ENCODE measurements at places on chromosomes 16 and 17. TPM values are rescaled to one million over a fixed set of nuclear protein-coding genes. Genes with fewer than 3 reads are reported as not detected.
A peak's percentile ranks its signal among the peaks of the same experiment; 100 is the strongest.

GRCh38 chr16:84518804-84519341, 14.4 kb upstream of the MEAK7 start:
- H3K27ac ChIP-seq, result no peak overlapping the region
- H3K4me1 ChIP-seq, result no peaks in the 10 kb centered on the region
- DNase-seq, result no peak
- no peak overlapping the region for H3K4me3 ChIP-seq

DNA sequence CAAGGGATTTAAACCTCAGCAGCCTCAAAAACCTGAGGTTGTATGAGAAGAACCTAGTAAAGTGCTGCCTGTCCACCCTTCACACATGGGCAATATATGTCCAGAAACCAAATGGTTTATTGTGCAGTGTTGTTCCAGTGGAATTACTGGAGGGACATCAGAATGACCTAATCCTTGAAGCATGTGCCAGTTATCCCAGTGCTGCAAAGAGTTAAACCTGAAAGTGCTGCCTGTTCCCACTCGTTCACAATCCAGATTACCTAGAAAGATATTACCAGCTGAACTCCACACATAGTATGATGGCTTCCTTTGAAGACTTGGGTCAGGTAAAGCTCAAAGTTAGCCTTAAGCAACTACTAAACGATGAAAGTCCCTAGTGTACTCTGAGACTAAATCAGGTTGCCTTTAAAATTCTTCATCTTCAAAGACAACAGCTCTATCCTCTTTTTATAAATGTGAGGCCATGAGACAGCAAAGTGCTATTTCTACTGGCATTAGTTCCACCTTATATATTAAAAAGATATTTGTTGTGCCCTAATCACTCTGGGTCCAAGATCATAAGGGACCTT, 133.1 kb downstream of the SNX11 start:
- no peak overlapping the region for H3K4me3 ChIP-seq
- peak overlapping the region; percentile 46 for H3K27ac ChIP-seq
- H3K36me3 ChIP-seq, result no peaks in the 10 kb centered on the region
- H3K27me3 ChIP-seq, result peaks cover 3% of the 10 kb centered on the region
- DNase-seq, result no peak

- DNase-seq, result no peak
- no peak overlapping the region for H3K4me3 ChIP-seq
- H3K27me3 ChIP-seq, result no peaks in the 10 kb centered on the region
These were observed 295.5 kb upstream of the EEF2KMT start for GRCh38 chr16:5393070-5393469.

Gene KRT24
- not detected for total RNA-seq

DNA sequence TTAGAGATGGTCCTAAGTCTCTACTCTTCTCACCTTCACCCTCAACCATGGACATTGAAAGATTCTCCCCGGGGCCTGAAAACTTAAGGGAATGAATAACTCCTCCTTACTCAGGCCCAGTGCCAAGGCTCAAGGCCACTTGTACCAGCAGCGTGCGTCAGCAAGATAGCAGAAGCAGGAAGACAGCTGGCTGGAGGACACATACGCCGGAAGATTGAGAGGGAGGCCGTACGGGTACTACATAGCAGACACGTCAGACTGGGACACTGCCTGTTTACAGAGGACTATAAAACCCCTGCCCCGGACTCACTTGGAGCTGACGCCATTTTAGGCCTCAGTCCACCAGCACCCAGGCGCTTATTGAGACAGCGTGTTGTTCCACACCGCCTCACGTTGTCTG, 75.8 kb upstream of the MED13 start:
- H3K27me3 ChIP-seq, result peaks cover 9% of the 10 kb centered on the region
- no peak for DNase-seq
- no peaks in the 10 kb centered on the region for H3K4me1 ChIP-seq

GRCh38 chr16:87192452-87193073, 124.6 kb downstream of the C16orf95 start:
- no peak for DNase-seq
- no peaks in the 10 kb centered on the region for H3K36me3 ChIP-seq
- H3K4me3 ChIP-seq, result no peak overlapping the region
- no peak overlapping the region for H3K27ac ChIP-seq

Gene ANKFN1
- 0.28 TPM for total RNA-seq

Gene SULT1A2
- 0.52 TPM for total RNA-seq

- no peak for DNase-seq
- H3K27me3 ChIP-seq, result no peaks in the 10 kb centered on the region
- H3K36me3 ChIP-seq, result peaks cover 4% of the 10 kb centered on the region
These were observed 153.4 kb downstream of the ZFHX3 start for GRCh38 chr16:72894293-72895151.

DNA sequence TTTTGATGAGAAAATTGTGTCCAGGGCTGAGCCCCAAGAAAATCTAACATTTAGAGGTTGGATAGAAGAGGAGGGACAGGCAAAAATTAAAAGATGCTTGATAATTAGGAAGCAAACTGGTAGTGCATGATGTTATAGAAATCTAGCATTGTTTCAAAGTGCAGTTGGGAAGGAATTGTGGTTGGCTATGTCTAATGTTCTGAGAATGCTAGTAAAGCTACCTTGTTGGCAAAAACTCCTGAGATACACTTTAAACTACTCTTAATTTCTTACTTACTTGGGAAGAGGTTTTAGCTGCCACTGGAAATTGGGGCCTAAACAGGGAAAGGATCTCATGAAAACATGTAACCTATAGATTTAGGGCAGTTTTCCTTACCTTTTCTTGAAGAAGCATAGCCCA, 48.3 kb downstream of the MAP2K4 start:
- no peak for DNase-seq
- no peak overlapping the region for H3K4me3 ChIP-seq
- no peaks in the 10 kb centered on the region for H3K4me1 ChIP-seq
- peaks cover 6% of the 10 kb centered on the region for H3K36me3 ChIP-seq
- H3K27ac ChIP-seq, result no peak overlapping the region

Gene KRTAP4-6
- not detected for total RNA-seq

DNA sequence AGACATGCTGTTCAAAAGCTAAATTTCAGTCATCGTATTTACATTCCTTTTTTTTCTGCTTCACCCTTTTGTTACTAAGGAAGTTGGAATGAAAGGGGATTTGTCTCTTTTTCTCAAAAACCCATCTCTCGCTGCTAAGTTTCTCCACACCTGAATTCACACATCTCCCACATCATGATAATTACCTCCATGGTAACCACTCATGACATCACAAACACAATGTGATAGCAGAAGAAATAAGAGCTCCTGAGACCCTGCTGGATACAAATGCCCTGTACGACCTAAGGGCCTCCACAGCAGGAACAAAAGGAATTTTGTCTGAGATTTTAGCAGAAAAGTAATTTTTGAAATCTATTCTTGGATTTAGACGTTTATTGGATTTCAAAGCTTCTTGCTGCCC, 82.6 kb upstream of the GNAO1 start:
- no peak for DNase-seq
- no peak overlapping the region for H3K27ac ChIP-seq
- H3K4me3 ChIP-seq, result no peak overlapping the region
- H3K4me1 ChIP-seq, result no peaks in the 10 kb centered on the region

Gene RHBDL3
- total RNA-seq, result 0.12 TPM

- no peaks in the 10 kb centered on the region for H3K36me3 ChIP-seq
- no peaks in the 10 kb centered on the region for H3K27me3 ChIP-seq
- H3K4me1 ChIP-seq, result no peaks in the 10 kb centered on the region
- no peak overlapping the region for H3K4me3 ChIP-seq
- DNase-seq, result no peak
These were observed 44.6 kb downstream of the SMIM36 start for GRCh38 chr17:55466671-55467070.

Gene ABCC12
- 0.23 TPM for total RNA-seq

Gene HCRT
- not detected for total RNA-seq

- no peak overlapping the region for H3K4me3 ChIP-seq
- H3K27ac ChIP-seq, result no peak overlapping the region
- DNase-seq, result no peak
- H3K27me3 ChIP-seq, result peaks cover 95% of the 10 kb centered on the region
- H3K36me3 ChIP-seq, result no peaks in the 10 kb centered on the region
These were observed 19.3 kb upstream of the FOXF1 start for GRCh38 chr16:86490859-86491639.

DNA sequence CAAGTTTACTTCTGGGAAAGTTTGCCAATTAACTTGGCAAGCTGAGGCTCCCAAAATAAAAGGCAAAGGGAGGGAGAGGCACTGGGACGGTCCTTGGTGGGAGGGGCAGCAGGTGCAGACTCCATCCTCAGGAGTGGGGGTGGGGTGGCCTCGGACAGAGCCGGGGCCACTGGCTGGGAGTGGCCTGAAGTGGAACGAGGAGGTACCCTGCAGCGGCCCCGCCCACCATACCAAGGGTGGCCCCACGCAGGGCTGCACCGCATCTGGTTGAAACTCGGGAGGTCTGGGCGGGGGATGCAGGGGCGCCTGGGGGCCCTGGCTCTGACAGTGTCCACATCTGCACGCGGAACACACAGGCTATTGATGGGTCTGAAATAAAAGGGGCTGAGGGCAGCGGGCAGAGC, 42.4 kb upstream of the SLC38A10 start:
- DNase-seq, result peak; percentile 75
- H3K27me3 ChIP-seq, result no peaks in the 10 kb centered on the region
- no peaks in the 10 kb centered on the region for H3K36me3 ChIP-seq
- no peak overlapping the region for H3K27ac ChIP-seq
- no peak overlapping the region for H3K4me3 ChIP-seq

GRCh38 chr17:36657763-36658490, 56.5 kb downstream of the MRM1 start:
- no peak for DNase-seq
- H3K36me3 ChIP-seq, result no peaks in the 10 kb centered on the region
- peaks cover 3% of the 10 kb centered on the region for H3K4me1 ChIP-seq
- peak overlapping the region; percentile 59 for H3K4me3 ChIP-seq

Gene KCNJ2
- 7.9 TPM for total RNA-seq

Gene PLEKHH3
- total RNA-seq, result 33.8 TPM

DNA sequence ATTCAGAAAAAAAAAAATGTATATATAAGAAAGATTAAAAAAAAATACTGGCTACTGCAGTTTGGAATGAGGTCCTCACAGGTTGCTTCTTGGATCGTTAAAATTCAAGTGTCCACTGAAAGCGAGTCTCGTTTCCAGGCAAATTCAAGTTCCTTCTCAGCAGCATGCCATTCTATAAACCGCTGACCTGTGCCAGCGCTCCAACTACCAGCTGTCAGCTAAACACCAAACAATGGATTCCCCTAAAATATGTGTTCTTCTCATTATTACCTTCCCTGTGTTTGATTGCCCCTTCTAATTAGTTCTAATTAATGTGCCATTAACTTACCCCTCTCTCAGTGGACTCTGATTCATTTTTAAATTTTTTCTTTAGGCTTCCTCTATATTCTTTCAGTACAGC, 92.4 kb downstream of the DNAH9 start:
- H3K27ac ChIP-seq, result no peak overlapping the region
- no peaks in the 10 kb centered on the region for H3K4me1 ChIP-seq
- no peak for DNase-seq
- no peaks in the 10 kb centered on the region for H3K27me3 ChIP-seq
